AG08396 (cell line): ENCODE measurements at places on chromosomes 16 and 17.
A peak's percentile ranks its signal among the peaks of the same experiment; 100 is the strongest.

- no peak for DNase-seq
These were observed 19.2 kb downstream of the ATP6V0D1 start for GRCh38 chr16:67461600-67462278.

DNA sequence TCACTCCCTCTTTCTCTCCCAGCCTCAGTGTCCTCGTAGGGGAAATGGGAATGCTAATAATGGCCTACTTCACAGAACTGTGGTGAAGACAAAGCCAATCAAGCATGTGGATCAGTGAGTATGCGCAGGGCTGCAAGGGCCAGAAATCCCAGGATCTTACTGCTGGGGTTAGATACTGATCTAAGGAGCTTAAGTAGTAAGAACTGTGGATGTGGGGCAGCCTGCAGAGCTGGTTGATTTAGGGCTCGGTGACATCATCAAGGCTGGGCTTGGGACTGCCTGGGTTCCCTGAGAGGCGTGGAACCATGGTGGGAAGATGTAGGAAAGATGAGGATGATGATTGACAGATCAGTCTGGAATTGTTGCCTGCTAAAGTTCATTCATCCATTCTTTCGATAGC is 25.6 kb downstream of the GOSR2 start:
- DNase-seq, result no peak

- DNase-seq, result no peak
These were observed 72.6 kb upstream of the METRNL start for GRCh38 chr17:83006515-83007455.

GRCh38 chr16:51166541-51166940 is 15.5 kb upstream of the SALL1 start:
- no peak for DNase-seq

GRCh38 chr16:67534431-67534830 is 5.8 kb downstream of the RIPOR1 start:
- no peak for DNase-seq

DNA sequence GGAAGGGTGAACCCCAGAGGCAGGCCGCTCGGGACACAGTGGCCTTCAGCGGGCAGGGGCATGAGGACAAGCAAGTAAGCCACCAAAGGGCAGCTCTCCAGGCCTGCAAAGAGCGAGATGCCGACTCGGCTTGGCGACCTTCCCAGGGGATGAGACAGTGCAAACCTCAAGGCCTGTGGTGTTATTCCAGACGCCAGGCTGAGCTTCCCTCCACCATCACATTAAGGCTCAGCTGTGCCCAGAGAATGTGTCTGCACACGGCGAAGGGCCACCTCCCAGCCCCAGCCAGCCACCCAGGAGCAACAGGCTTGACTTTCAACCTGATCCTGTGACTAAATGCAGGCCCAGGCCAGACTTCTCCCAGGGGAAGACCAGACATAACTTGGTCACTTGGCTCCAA is 251.4 kb downstream of the SOX9 start:
- DNase-seq, result no peak

DNA sequence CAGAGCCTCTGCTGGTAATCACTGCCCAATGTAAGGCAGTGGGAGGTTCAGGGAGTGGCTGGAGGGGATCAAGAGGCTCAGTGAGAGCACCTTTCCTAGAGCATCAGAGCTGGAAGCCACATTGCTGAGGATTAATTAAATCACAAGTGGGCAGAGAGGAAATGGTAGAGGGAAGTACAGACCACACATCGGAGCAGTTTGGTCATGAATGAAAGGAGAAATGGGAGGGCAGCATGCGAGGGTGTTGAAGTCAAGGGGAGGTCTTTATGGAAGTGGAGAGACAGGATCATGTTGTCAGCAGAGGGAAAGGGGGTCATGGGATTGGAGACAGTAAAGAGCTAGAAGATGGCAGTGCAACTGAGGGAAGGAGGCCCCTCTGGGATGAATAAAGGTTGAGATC is 2.3 kb downstream of the CCL17 start:
- DNase-seq, result no peak

DNA sequence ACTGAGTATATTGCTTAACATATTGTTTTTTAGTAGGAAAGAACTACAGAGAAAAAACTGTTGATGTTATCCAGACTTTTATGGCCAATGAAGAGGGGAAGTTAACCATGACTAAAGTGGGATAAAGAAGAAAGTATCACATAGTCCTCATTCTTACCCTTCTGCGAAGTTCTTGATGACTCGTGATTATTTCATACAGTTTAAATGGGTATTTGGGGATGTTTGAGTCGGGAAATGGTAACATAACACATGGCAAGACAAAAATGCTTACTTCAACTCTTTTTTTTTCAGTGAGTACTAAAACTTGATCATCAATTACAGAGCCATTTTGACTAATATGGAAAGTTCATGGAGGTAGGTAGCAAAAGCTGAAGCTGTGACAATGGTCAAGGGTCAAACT is 4.9 kb downstream of the POLG2 start:
- DNase-seq, result no peak

- DNase-seq, result peak; percentile 64
These were observed 5.8 kb downstream of the NLGN2 start for GRCh38 chr17:7413346-7413985.

GRCh38 chr17:57455063-57455914 is 199.0 kb downstream of the MSI2 start:
- DNase-seq, result no peak

DNA sequence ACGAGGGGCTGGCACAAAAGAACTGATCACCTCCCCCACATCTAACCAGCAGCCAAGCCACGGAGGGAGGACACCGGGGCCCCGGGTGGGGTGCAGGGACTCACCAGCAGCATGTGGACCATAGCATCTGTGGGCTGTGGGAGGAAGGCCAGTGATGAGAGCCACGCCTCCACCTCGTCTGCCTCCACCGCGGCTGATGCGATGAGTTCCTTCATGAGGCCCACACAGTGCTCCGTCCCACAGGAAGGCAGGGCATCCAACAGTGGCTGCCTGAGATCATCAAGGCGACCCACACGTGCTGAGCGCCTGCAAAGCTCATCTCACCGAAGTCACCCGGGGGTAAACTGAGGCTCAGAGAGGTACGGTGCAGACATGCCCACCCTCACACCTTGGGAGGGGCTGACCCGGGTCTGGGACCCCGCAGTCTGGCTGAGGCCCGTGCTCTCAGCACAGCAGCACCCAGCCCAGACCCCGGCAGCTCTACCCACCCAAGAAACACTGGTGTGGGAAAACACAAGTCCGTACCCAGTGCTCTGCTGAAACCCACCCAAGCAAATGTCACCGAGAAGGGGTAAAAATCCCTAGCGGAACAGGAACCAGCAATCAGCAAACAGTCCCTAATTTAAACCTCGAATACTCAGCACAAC is 85.9 kb downstream of the LITAF start:
- DNase-seq, result no peak

GRCh38 chr17:82031885-82032627 is 578 bp downstream of the RAC3 start:
- DNase-seq, result no peak

DNA sequence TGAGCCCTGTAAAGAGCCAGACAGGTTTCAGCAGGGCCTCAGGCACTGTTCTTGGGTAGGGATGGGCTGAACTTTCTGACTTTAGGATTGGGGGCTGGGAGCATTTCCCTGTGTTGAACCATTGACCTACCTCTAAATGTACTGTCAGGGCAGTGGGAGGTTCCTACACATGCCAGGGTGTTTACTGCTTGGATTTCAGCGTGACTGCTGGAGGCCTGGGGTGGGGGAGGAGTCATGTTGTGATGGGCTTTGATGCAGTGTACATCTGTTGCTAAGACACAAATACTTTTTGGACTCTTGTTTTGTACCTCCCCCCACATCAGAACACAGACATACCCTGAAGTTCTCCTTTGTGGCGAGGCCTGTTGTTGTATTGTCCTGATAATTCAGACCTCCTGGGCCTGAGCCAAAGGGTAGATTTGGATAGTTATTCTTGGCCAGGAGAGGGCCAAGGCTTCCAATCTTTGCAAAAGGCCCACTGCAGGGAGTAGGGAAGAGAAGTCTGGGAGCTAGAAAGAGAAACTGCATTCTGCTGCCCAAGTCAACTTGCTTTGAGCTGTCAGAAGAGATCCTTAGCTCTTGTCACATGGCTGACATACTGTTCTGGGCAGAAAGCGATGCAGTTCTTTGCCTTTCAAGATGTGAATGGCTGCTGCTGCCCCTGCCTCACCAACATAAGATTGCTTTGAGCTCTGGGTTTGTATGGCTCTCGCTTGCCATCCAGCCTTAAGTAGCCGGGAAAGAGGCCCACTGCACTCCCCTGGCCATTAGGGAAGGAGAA is 3.7 kb downstream of the NFE2L1 start:
- peak; percentile 52 for DNase-seq

- DNase-seq, result no peak
These were observed 7.0 kb downstream of the MT2A start for GRCh38 chr16:56615353-56615752.

- DNase-seq, result no peak
These were observed 2.6 kb upstream of the CPHXL2 start for GRCh38 chr16:75679366-75679765.

DNA sequence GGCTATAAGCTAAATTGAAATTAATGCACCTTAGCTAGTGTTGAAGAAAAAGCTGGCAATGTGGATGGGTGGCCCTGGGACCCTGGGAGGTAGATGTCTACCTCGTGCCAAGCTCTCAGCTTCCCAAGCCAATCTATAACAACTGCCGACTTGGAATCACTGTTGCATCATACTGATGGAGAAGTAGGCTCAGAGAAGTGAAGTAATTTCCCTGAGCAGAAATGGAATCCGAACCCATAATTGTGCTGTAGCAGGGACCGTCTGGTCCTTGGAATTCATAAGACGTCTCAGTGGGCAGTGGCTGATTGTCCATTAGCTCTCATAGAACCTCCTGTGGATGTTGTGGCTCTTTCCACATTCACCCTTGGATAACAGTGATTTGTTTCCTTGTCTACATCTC is 196.6 kb downstream of the RAB11FIP4 start:
- no peak for DNase-seq

DNA sequence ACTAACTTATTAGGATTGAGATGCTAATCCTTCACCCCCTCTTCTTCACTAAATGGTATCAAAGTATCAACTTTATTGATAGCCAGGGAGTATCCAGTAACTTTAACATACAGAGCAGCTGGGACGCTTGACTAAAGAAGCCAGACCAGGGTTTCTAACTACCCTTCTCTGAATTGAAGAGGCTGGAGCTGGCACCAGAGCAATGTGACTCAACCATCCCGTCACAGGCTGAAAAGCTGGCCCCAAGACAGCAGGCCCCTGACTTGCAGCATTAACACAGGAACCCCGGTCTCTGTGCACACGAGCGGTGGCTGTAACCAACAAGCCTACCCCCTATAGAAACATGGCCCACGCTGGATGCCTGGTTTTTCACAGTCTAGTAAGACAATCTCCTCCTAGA is 59.8 kb downstream of the ANKFN1 start:
- DNase-seq, result peak; percentile 28

- DNase-seq, result no peak
These were observed 18.5 kb upstream of the TERF2 start for GRCh38 chr16:69404275-69404805.

GRCh38 chr17:39573447-39574298 is 34.0 kb downstream of the NEUROD2 start:
- peak; percentile 93 for DNase-seq
